ENCODE measurements at places on chromosomes 6 and 20.

GRCh38 chr6:39834278-39834677 lies 42.1 kb downstream of the DAAM2 start:
- no peak for DNase-seq

DNA sequence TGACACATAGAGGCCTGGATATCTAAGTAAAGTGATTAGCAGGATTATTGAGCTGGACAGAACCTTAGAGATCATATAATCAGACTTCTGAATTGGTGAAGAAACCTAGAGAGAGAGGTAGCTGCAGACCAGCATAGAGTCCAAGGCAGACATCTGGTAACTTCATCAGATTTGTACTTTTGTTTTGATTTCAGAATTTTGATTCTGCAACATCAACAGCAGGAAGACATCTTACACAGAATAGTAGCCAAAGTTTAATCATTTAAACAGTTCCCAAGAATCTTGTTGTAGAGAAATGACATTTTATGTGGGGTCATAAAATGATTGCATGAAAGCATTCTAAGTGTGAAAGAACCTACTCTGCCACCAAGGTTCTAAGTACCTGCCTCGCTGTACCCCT lies 39.4 kb downstream of the RPRD1B start:
- no peak for DNase-seq

GRCh38 chr20:33008336-33009213 lies 1.1 kb downstream of the BPIFB2 start:
- no peak for DNase-seq

- no peak for DNase-seq
Observed at GRCh38 chr6:24117021-24117420, 9.0 kb upstream of the NRSN1 start.

GRCh38 chr6:156694679-156695078 lies 82.5 kb upstream of the ARID1B start:
- no peak for DNase-seq

Data from gastrocnemius medialis (tissue), 4 donors.